ENCODE measurements at places on chromosomes 3 and 15.

DNA sequence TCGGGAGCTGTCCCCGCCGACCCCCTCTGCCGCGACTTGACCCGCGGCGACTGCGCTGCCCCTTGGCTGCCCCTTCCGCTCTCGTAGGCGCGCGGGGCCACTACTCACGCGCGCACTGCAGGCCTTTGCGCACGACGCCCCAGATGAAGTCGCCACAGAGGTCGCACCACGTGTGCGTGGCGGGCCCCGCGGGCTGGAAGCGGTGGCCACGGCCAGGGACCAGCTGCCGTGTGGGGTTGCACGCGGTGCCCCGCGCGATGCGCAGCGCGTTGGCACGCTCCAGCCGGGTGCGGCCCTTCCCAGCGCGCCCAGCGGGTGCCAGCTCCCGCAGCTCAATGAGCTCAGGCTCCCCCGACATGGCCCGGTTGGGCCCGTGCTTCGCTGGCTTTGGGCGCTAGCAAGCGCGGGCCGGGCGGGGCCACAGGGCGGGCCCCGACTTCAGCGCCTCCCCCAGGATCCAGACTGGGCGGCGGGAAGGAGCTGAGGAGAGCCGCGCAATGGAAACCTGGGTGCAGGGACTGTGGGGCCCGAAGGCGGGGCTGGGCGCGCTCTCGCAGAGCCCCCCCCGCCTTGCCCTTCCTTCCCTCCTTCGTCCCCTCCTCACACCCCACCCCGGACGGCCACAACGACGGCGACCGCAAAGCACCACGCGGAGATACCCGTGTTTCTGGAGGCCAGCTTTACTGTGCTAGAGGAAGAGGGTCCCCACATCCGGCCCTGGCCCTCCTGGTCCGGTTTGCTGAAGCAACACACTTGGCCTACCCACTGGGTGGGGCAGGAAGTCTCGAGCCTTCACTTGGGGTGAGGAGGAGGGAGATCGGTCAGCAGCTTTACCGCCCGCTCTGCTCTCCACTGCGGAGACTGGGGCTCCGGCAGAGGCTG, at the start of gene RASSF1:
RASSF1 (minus strand) TSS at position 389 of the 882 bp plus-strand sequence; CDS start at position 358, 31 bp downstream.
- peak; percentile 64 for DNase-seq

DNA sequence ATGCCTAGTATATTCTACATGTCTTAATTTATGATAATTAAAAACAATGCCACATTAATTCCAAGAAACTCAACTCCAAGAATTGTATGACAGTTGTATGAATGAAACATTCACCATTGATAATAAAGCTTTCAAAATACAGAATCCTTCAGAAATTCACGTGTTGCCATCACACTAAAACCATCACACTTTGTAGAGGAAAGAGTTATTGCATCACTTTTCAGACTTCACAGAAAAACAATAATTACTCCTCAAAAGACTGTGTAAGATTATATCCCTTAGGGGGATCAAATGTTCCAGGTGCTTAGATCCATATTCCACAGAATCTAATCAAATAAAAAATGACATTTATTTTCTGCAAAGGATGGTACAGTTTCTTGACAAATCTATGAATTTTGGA, 85.0 kb downstream of the OSBPL10 start:
- no peak for DNase-seq

DNA sequence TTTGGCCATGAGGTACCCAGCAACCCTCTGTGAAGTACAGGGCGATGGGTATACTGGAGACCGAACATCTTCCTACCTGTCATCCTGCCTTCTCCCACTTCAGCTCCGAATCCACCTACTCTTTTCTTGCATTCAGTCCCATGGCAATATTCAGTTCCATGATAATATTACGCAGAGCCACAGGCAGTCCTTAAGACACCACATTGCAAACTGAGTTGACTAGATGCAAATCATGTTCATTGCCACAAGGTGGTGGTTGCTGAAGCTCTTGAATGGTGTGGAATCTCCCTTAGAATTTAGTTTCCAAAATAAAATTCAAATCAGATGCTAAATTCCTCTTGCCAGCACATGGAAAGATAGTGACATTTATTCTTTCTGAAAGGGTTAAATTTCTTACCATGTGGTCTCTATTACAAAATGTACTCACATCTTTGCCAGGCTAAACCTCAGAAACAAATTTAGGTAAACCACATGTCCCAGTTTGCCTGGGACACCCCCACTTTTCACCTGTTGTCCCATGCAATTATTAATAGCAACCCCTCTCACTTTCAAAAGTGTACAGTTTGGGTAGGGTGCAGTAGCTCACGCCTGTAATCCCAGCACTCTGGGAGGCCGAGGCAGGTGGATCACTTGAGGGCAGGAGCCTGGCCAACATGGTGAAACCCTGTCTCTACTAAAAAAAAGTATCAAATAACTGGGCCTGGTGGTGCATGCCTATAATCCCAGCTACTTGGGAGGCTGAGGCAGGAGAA, 1.7 kb upstream of the NME9 start:
- no peak for DNase-seq

GRCh38 chr3:58064923-58065638, 56.9 kb downstream of the FLNB start:
- DNase-seq: no peak

- DNase-seq: peak; percentile 28
Observed at GRCh38 chr15:60362321-60363086, 35.3 kb downstream of the ANXA2 start.

GRCh38 chr15:67080118-67080899, 14.9 kb downstream of the SMAD3 start:
- no peak for DNase-seq

DNA sequence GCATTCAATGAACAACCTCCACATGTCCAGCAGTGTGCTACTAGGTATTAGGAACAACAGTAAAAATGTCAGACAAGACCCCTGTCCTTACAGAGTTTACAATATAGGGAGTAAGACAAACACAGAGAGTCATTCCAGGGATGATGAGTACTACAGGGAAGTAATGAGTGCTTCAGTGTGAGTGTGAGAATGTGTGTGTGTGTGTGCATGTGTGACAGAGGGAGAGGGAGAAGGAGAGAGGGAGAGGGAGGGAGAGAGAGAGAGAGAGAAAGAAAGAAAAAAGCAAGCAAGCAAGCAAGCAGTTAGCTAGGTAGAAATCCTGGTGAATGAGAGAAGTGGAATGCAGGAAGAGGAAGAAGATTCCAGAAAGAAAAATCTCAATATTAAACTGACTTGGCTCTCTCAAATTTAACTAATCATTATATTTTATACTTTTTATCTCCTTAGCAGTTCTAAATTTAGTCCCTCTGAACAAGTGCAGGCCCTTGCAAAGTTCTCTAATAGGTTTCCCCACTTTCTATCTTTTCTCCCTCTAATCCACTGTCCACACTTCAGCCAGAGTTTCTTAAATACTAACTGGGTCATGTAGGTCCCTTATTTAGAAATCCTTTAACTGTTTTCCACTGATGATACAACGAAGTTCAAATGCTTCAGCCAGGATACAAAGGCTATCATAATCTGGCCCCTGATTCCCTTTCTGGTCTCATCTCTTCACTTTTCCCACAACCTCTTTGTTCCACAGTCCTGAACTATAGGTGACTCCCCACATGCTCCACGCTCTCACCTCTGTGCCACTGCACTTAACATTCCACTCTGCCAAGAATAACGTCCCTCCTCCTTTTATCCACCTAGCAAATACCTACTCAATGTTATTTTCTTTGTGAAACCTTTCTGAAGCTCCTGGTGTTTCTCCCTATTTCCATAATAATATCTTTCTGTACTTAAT, 10.3 kb downstream of the DCBLD2 start:
- DNase-seq: no peak

DNA sequence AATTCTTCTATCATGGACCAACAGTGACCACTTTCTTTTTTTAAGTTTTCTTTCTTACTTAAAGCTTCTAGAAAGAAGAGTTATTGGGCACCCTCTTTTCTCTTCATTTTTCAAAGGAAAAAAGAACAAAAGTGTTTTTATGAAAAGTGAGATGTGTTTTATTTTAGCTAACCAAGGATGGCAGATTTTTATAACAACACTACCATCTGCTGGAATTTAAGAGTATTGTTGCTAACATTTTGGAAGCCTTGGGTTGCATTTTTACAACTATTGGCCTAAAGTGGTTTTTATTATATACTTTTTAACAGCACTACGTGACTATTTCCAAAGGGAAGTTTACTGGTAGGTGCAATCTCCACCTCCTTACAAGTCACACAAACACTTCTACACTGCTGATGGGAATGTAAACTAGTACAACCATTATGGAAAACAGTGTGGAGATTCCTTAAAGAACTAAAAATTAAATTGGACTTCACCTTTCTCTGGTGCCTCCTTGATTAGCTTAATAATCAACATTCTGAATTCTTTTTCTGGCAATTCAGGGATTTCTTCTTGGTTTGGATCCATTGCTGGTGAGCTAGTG, 237.7 kb upstream of the AGTR1 start:
- DNase-seq: no peak

- no peak for DNase-seq
Observed at GRCh38 chr15:62869116-62869515, 173.4 kb upstream of the TPM1 start.

DNA sequence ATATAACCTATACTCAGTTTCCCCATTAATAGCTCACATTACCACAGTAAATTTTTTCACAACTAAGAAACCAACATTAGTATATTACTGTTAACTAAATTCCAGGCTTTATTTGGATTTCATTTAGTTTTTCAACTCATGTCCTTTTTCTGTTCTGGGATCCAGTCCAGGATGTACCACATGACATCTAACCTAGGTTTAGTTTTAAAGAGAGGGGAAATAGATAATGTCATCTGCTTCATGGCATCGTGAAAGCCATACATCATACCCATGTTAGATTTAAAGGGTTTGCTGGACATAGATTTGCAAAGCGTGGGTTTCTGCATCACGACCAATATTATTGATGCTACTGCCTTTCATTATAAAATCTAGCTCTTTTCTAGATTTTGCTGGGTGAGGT, 33.2 kb upstream of the RPP14 start:
- no peak for DNase-seq

- DNase-seq: no peak
Observed at GRCh38 chr15:34984889-34985630, 3.0 kb downstream of the ZNF770 start.

DNA sequence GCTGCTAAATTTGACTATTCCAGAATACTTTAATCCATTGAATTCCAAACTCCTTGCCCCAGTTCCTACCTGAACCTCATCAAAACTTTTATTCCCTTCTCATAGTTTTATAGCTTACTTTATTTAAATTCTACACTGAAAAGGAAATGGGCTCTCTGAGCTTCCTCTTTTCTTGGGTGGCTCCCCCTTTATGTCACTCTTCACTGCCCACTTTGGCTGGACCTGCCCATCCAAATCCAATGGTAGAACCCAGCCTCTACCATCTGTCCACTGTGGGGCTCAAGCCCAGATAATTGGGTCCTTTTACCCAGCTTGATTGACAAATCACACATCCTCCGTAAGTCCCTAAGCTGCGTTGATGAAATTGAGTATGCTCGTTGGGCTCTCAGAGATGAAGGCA, 216.5 kb downstream of the BBX start:
- DNase-seq: no peak

GRCh38 chr15:38878926-38879325, 314.3 kb upstream of the RASGRP1 start:
- no peak for DNase-seq

- no peak for DNase-seq
Observed at GRCh38 chr15:40053079-40053830, 14.3 kb upstream of the SRP14 start.

DNA sequence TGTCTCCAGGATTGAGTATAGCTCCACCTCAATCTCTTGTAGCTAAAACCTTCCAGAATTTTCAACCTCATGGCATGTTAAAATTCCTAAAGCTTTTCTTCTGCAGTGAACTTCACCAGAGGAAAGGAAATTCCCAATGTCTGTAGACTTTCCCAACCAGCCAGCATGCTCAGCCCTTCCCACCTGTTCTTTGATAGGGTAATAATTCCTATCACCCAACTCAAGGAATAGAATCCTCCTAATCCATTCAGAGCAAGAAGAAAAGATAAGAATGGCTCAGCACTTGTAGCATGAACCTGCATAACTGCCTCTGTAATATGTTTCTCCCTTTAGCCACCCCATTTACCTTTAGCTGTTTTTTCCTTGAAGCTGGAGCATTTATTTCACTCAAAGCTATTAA, 301.8 kb upstream of the GADL1 start:
- no peak for DNase-seq

DNA sequence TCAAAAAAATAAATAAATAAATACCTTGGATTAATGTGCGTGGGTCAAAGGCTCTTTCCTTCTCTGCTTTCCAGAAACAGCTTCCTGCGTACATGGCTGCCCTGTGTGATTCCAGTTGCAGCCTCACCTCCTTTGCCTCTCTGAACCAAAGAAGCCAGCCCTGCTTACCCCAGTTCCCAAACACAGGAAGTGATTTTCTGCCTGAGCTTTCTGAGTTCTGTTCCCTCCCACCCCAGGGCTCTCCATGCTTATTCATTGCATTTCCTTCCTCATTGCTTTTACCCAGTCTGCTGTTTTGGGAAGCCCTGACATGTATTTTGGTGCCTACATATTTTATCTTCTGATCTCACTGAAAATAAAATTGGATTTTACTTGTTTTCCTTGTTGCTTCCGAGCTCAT, 15.4 kb downstream of the ZSCAN2 start:
- DNase-seq: no peak

- no peak for DNase-seq
Observed at GRCh38 chr3:171972871-171973348, 66.5 kb upstream of the FNDC3B start.

DNA sequence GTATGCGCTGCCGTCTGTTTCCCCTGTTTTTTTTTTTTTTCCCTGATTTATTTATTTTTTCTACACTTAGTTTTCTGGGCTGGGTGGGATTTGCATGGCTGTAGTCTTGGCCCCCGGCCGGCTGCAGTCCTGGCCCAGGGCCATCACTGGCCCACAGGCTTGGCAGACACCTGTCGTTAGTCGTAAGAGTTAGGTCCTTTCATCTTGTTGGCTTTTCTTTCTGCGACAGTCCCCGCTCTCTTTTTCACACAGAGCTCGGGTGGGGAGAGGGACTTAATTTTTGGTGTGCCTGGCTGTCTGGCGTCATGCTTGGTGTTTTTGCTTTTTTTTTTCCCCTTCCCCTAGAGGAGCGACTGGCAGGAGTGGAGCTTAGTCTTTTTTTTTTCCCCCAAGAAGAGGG, 183.4 kb downstream of the KLF13 start:
- no peak for DNase-seq

- no peak for DNase-seq
Observed at GRCh38 chr3:148697306-148698189, at the start of gene AGTR1. TSS of gene AGTR1 (plus strand) at chr3:148697903. CDS start at chr3:148741036, 43,133 bp downstream.

DNA sequence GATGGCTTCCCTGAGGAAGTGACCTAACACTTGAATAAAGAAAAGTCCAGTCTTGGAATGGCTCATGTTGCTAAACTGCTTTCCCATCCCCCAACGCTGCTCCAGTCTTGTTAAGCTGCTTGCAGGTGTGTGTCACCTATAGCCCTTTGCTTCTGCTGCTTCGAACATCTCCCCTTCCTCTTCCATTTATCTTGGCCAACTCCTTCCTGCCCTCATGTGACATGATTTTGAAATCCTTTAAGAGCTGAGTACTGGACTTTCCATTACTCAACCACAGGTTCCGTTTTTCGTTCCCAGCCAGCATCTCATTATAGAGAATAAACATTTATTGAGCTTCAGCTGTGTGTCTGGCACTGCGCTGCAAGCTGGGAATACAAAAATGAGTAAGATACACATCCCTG, 1.7 kb downstream of the ATG7 start:
- DNase-seq: no peak

- DNase-seq: no peak
Observed at GRCh38 chr3:132606085-132606484, 9.0 kb downstream of the ACKR4 start.
